Endodermal cell (in vitro differentiated cells): ENCODE measurements at places on chromosomes 16 and 17. TPM values are rescaled to one million over a fixed set of nuclear protein-coding genes. Genes with fewer than 3 reads are reported as not detected.

Gene SLC38A8
- not detected in 2 replicates for total RNA-seq

Gene USP22
- 372 and 396 TPM in 2 replicates for total RNA-seq

Gene SOST
- not detected in 2 replicates for total RNA-seq

- H3K27ac ChIP-seq: no peak overlapping the region
- DNase-seq: no peak
- H3K27me3 ChIP-seq: no peaks in the 10 kb centered on the region
- no peaks in the 10 kb centered on the region for H3K36me3 ChIP-seq
- no peaks in the 10 kb centered on the region for H3K4me1 ChIP-seq
- no peak overlapping the region for H3K4me3 ChIP-seq
Measured at GRCh38 chr17:39351508-39351907, 49.9 kb downstream of the FBXL20 start.

GRCh38 chr16:63684149-63685101, 1437.4 kb downstream of the CDH11 start:
- peak; percentile 59 for DNase-seq
- no peaks in the 10 kb centered on the region for H3K4me1 ChIP-seq
- H3K36me3 ChIP-seq: no peaks in the 10 kb centered on the region
- H3K4me3 ChIP-seq: no peak overlapping the region
- H3K27ac ChIP-seq: no peak overlapping the region

- peaks cover 2% of the 10 kb centered on the region for H3K4me1 ChIP-seq
- no peak overlapping the region for H3K27ac ChIP-seq
- no peaks in the 10 kb centered on the region for H3K36me3 ChIP-seq
- peak overlapping the region; percentile 71 for H3K4me3 ChIP-seq
- H3K27me3 ChIP-seq: peaks cover 81% of the 10 kb centered on the region
- peak; percentile 69 for DNase-seq
Measured at GRCh38 chr16:3170440-3171180, 17.4 kb upstream of the OR1F1 start.

GRCh38 chr16:31291376-31291775, 31.6 kb downstream of the ITGAM start:
- H3K27ac ChIP-seq: no peak overlapping the region
- no peak for DNase-seq
- no peaks in the 10 kb centered on the region for H3K36me3 ChIP-seq
- no peak overlapping the region for H3K4me3 ChIP-seq
- no peaks in the 10 kb centered on the region for H3K4me1 ChIP-seq

DNA sequence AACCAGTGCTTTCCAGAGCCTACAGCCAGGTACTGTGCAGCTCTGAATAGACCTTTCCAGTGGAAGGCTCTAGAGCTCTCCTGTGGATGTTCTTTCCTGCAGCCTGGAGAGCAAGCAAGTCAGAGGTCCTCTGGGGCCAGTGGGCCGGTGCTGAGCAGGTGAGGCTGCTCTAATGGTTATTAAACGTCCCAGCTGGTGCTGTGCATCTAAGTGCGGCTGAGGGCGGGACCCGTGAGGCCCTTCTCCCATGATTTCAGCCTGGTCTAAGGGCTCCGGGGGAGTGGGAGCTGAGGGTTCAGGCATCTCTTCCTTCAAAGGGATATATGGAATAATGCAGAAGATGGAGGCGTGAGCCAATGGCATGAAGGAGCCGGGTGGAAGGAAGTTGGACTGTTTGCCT, 83.7 kb upstream of the SDK2 start:
- H3K4me3 ChIP-seq: no peak overlapping the region
- H3K27me3 ChIP-seq: no peaks in the 10 kb centered on the region
- H3K36me3 ChIP-seq: no peaks in the 10 kb centered on the region

GRCh38 chr16:74698222-74698621, 2.4 kb downstream of the MLKL start:
- no peak overlapping the region for H3K27ac ChIP-seq
- no peak overlapping the region for H3K4me3 ChIP-seq
- no peaks in the 10 kb centered on the region for H3K4me1 ChIP-seq
- H3K27me3 ChIP-seq: peaks cover 28% of the 10 kb centered on the region
- DNase-seq: no peak

DNA sequence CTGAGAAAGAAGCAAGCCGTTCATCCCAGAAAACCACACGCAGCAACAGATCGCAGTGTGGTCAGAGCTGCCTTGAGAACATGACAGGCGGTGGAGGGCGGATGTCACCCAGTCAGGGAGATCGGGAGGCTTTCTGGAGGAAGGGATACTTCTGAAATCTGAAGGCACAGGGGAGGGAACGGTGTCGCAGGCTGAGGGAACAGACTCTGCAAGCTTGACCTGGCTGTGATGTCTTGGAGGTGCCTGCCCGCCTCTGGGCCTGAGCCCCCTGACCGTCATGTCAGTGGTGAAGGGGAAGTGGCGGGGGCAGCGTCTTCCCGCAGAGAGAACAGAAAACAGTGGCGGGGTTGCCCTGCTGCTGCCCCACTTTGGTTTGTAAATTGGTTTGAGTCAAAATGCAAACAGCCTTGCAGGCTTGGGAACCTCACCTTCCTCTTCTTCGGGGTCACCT, 8.1 kb upstream of the ATP2A3 start:
- peak; percentile 50 for DNase-seq
- H3K27me3 ChIP-seq: no peaks in the 10 kb centered on the region
- no peak overlapping the region for H3K4me3 ChIP-seq

- no peak overlapping the region for H3K4me3 ChIP-seq
- H3K36me3 ChIP-seq: no peaks in the 10 kb centered on the region
- H3K27me3 ChIP-seq: no peaks in the 10 kb centered on the region
- no peak overlapping the region for H3K27ac ChIP-seq
Measured at GRCh38 chr17:29710891-29711418, 88.2 kb upstream of the CORO6 start.

DNA sequence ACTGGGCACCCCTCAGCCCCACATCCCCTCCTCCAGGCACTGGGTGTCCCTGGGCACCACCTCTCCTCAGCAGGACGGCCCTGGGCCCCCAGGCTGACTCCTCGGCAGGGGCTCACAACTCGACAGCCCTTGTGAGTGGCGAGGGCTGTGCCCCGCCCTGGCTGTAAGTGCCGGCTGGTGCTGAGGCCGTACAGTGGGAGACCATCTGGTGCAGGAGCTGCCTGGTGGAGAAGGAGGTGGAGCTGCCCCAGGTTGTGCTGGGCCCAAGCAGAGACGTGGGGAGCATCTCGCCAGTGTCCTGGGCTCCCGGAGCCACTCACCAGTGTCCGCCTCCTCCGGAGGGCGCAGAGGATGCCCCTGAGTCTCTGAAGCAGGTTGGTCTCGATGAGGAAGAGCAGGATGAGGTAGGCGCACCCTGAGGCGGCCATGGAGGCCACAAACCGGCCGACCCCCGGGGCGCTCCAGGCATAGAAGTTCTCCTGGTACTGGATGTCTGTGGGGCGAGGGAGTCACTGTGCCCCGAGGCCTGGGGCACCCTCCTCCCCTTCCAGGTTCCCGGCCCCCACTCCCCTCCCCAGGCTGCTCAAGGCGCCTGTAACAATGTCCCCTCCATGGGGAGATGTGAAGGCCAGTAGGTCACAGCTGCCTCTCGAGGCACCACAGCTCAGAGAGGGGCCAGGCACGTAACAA, 15.1 kb upstream of the RNPS1 start:
- H3K4me1 ChIP-seq: no peaks in the 10 kb centered on the region
- H3K27me3 ChIP-seq: no peaks in the 10 kb centered on the region
- no peak overlapping the region for H3K4me3 ChIP-seq
- H3K36me3 ChIP-seq: no peaks in the 10 kb centered on the region
- H3K27ac ChIP-seq: no peak overlapping the region

DNA sequence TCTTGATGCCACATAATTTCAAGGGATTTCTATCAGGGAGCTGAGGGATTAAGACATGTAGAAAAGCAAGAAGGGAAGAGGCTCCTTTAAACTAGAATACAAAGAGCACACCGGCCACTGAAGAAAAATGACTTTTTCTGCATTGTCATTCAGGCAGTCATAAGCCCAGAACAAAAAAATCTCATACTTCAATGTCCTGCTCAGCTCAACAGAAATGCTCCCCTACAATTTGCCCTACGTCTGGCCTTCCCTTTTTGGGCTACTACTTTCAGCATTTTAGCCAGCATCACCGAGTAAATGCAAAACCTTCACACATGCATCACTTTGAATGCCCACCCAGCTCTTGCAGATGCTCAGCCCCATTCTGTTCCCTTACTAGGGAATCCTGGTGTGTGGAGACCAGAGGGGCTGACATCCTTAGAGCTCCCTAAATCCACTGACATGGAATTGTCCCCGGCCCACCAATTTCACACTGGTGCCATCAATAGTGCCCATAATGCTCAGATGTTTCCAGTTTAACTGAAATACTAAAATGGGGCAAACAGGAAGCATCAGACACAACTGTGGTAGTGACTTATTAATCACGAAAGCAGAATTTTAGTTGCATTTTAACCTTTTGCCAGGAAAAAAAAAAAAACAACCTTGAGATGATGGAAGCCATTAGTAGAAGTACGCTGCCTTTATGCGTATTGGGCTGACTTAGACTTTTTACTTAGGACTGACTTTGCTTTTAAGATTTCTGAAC, 2.7 kb downstream of the MAP3K14 start:
- no peak overlapping the region for H3K27ac ChIP-seq
- peaks cover 3% of the 10 kb centered on the region for H3K4me1 ChIP-seq
- no peaks in the 10 kb centered on the region for H3K36me3 ChIP-seq
- no peaks in the 10 kb centered on the region for H3K27me3 ChIP-seq
